ENCODE measurements at places on chromosomes 1 and 21.

DNA sequence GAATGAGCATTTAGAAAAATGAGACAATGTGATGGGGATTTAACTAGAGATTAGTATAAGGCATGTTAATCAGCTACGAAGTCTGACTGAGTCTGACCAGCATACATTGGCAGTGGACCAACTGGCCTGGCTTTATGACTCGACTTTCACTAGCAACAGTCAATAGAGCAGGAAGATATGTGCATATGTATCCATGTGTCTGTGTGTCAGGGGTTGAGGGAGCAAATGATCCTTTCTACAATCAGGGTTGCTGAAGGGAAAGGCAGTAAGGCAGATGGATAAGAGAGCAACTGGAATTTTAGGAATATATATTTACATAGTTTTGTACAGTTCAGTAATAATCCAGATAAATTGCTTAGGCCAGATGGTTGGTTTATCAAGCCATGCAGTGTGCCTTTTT lies 645.6 kb downstream of the PLA2G4A start:
- no peak for DNase-seq

DNA sequence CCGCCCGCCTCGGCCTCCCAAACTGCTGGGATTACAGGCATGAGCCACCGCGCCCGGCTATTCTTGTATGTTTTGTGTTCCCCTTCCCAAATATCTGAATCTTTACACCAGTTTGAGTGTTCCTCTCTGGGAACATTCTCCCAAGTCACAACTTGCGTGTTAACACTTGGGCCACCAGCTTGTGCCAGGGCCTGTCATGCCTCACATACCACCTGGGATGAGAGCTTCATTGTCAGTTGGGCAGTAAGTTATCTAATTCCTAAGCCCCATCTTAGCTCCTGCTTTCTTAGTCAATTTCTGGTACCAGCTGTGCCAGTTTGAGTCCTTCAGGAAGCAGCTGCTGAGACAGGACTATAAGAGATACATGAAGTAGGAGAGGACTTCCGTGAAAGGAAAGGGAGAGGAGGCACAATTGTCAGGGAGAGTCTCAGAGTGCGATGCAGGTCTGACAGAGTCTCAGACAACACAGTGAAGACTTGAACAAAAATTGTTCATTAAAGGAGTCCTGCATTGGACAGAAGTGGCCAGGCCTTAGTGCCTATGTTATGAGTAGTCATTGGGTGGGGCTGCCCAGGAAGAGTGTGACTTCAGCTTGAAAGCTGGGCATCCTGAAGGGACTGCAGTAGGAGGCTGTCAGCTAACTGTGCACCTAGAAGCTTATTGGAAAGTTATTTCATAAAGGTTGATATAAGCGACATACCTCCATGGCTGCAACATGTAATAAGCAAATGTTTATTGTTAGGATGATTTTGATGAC lies 17.3 kb downstream of the ZFYVE9 start:
- no peak for DNase-seq

GRCh38 chr21:45975020-45975666 lies 6.4 kb upstream of the COL6A1 start:
- DNase-seq, result no peak

GRCh38 chr1:34899906-34900305 lies 29.5 kb downstream of the DLGAP3 start:
- DNase-seq, result no peak

DNA sequence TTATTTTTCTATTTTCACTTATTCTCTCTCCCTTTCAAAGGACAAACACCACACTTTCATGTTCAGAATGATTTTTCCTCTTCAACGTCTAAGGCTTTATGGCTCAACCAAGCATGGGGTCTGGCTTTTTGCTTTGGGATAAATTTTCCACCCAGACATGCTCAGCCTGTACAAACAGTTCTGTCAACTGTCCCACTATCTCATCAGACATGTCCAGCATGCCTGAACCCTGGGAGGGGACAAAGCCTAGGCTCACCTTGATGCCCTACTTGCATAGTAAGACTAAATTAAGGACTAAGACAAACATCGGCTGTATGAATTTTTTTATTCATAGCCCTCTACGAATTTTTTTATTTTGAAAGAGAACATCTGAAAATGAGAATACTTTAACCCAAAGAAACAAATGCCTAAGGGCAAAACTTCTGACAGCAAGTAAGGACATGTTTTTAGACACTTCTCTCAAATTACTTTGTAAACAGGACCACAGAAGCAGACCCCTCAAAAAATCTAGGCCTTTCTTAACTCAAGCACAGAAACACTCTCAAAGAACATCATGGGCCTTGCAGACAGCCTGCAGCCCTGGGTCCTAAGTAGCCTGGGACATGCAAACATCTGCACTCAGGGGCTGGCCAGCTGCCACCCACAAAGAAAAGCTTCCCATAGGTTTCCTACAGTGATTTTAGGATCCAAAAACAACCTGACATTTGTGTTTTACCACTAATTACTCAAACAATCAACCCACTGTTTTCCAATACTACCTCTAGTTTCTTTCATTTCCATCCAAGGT lies 72.3 kb upstream of the PALMD start:
- DNase-seq, result no peak

GRCh38 chr1:155279268-155279667 lies 2.0 kb downstream of the HCN3 start:
- no peak for DNase-seq

DNA sequence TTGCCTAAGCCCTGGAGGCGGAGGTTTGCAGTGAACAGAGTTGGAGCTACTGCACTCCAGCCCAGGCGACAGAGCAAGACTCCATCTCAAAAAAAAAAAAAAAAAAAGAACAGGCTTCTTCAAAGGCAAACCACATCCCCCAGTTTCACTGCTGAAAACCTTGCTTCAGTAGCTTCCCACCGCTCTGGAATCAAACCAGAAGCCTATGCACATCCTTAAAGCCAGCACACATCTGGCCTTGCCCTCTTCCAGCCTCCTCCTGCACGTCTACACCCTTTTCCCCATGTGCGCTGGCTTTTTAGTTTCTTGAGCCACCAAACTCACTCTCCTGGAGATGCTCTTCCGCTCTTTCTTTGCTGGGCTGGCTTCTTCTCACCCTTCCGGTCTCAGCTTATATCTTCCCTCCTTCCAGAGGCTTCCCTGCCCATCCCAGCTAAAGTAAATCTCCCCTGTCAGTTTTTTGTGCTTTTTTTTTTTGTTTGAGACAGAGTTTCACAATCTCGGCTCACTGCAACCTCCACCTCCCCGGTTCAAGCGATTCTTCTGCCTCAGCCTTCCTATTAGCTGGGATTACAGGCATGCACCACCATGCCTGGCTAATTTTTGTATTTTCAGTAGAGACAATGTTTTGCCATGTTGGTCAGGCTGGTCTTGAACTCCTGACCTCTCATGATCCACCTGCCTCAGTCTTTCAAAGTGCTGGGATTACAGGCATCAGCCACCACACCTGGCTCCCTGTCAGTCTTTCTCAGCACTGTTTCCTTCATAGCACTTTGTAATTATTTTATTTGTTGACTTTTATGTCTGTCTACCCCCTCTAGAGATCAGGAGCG lies 42.0 kb upstream of the ID3 start:
- no peak for DNase-seq

Data from stimulated activated CD8-positive, alpha-beta memory T cell treated with anti-CD3 and anti-CD28 coated beads, Interleukin-2, amount 100 ng/mL, for 48 hours (primary cell).